ENCODE measurements at places on chromosomes 3 and 15.

DNA sequence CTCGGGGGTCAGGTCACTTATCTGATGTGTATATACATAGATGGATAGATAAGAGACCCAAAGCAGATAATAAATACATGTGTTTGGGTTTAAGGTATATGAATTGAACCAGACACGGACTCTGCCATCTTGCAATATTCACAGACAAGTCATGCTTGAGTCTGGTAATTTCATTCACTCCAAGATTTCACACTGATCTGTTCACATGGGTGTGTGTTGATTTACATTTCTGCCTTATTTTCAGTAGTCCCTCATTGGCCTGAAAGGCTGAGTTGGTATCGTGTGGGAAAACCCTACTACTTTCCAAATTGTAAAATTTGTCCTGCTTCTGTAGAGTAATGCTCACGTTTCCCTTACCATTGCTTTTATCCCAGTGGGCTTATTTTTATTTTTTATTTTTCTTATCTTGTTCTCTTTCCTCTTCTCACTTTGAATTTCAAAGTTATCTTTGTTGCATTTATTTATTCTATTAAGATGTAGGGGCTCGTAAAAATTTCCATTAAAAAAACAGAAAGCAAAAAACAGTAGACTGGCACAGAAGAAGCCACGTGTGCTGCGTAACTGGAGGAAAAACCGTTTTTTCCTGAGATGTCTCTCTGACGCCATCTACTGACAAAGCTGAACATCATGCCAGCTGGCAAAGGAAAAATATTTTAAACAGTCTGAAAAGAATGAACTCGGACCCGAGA is 10.8 kb upstream of the MFSD1 start:
- H3K36me3 ChIP-seq: no peaks in the 10 kb centered on the region
- H3K4me3 ChIP-seq: peak overlapping the region; percentile 39
- H3K27me3 ChIP-seq: no peaks in the 10 kb centered on the region
- DNase-seq: peak; percentile 45
- peaks cover 22% of the 10 kb centered on the region for H3K4me1 ChIP-seq
- H3K27ac ChIP-seq: no peak overlapping the region

DNA sequence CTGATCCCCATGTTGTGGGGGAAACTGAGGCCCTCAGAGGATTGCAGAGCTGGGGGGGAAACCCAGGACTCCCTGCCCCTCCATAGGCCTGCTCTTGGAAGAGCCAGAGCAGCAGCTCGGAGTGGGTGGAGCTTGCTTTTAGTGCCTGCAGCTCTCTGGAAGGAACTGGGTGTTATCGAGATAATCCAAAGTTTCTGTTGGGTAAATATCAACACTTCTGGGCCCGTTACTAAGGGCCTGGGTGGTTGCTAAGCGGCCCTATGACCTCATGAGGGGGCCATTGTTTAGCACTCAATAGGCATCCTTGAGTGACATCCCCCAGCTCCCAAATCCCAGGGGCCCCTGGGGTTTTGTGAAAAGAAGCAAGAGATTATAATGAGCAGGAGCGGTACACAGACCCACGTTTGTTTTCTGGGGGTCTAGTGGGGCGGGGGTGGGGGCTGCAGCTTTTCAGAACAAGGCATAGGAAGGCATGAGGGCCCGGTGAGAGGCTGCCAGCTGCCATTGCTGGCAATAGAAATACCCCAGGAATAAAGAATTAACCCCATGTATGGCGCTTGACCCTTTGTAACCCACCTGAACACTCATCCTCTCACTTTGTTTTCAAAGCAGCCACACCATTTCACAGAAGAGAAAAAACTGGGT is 48.3 kb upstream of the ATP2B2 start:
- H3K36me3 ChIP-seq: no peaks in the 10 kb centered on the region
- H3K27me3 ChIP-seq: no peaks in the 10 kb centered on the region
- peak; percentile 92 for DNase-seq
- H3K4me3 ChIP-seq: no peak overlapping the region
- H3K27ac ChIP-seq: no peak overlapping the region

- DNase-seq: no peak
- no peaks in the 10 kb centered on the region for H3K27me3 ChIP-seq
- no peak overlapping the region for H3K4me3 ChIP-seq
- no peaks in the 10 kb centered on the region for H3K36me3 ChIP-seq
- H3K27ac ChIP-seq: no peak overlapping the region
These were observed 14.3 kb upstream of the SPRED1 start for GRCh38 chr15:38238311-38238710.

DNA sequence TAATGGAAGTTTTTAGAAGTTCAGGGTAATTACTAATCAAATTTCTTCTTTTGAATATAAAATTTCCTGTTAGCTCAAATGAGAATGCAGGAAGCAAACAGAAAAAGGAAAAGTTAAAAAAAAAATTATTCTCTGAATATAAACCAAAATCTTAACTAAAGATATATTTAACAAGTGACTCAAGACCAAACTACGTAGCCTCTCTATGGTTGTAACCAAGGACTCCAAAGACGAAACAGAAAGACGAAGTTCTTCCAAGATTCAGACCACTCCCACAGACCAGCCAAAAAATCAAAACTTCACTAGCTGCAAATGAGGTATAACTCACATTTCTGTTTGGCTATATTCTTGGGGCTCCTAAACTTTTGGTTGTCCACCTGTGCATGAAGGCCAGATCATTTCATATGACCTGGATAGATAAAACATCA is 846.5 kb upstream of the ALCAM start:
- no peak overlapping the region for H3K27ac ChIP-seq
- no peak overlapping the region for H3K4me3 ChIP-seq
- no peaks in the 10 kb centered on the region for H3K27me3 ChIP-seq

Measured in esophagus muscularis mucosa (tissue), 4 donors.